RPMI8226 (cell line): ENCODE measurements at places on chromosomes 5 and 9.
A peak's percentile ranks its signal among the peaks of the same experiment; 100 is the strongest.

DNA sequence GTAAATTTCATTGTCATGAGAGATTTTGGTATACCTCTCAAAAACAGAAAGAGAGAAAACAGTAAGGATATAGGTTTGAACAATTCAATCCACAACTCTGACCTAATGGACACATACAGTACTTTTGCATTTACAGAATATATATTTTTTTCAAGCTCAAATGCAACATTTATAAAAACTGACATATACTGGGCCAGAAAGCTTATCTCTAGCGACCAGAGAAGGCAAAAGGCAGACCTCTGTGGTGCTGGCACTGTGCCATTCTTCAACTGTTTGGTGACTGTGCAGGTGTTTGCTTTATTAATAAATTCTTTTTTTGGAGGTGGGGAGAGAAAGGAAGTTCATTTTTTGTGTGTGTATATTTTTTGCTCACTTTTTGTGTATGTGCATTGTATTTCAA lies 6.0 kb upstream of the PLAC8L1 start:
- peak; percentile 72 for DNase-seq

DNA sequence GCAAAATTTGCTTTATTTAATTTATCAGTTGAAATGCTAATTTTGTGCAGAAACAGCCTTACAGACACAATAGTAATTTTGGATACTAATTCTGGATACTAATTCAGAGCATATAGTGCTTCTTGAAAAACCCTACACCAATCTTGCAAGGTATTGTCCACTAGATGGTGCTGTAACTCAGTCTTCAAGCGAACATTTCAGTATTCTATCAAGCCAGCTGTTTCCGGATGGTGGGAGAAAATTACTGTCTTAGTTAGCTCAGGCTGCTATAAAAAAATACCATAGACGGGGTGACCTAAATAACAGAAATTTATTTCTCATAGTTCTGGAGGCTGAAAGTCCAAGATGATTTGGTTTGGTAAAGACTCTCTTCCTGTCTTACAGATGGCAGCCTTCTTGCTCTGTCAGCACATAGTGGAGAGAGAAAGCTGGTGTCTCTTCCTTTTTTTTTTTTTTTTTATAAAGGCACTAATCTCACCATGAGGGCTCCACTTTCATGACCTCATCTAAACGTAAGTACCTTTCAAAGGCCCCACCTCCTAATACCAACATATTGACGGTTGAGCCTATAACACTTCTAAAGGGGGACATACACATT lies 1306.5 kb upstream of the CDH9 start:
- peak; percentile 41 for DNase-seq

- no peak for DNase-seq
Observed at GRCh38 chr5:169356181-169356580, 55.2 kb upstream of the SLIT3 start.

- DNase-seq: no peak
Observed at GRCh38 chr5:88503406-88503805, 234.8 kb upstream of the TMEM161B start.

DNA sequence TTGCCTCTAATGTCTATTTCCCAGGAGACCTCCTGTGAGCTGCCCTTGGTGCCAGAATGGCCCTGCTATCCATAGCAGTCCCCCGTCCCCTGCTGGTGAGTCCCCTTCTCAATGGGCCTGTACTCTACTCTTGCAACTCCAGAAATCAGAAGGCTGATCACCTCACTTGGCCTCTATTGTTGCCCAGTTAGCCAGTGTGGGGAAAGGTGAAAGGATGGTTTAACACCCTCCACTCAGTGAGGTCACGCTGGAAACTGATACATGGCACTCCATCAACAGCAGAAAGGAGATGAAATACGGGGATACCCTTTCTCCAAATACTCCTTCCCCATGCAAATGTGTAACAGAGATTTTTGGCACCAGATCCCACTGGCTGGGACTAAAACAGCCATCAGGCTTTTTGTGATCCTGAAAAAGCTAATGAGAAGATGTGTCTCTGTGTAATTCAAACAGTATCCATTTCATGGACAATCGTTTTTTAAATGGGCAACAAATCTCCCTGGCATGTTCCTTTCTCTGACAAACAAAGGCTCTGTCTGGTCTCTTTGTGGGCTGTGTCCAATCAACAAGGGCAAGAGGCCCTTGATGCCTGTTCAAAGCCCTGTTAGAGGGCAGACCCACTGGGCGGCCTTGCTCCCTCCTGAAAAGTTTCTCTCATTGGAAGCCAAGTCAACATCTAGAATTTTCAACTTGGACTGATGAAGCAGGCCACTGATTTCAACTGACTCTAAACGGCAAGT lies 343.7 kb downstream of the SPOCK1 start:
- no peak for DNase-seq
